Right ventricle myocardium superior (tissue), 1 donor: ENCODE measurements at places on chromosomes 4 and X.

DNA sequence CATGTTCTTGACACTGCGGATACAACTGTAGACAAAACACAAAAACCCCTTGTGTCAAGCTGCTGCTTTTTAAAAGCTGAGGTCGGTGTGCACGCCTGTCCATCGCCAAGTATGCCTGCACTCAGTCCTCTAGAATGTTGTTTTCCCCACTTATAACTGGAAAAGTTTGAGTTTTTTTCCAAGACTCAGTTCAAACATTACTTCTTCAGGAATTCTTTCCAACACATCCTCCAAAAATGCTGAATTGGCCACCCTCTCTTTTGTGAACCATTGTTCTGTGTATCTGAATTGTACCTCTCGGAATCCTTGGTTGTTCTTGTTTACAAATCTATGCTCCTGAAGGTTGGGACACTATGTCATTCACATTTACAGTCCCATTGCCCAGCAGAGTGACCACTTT lies 94.6 kb downstream of the REELD1 start:
- no peak for DNase-seq

DNA sequence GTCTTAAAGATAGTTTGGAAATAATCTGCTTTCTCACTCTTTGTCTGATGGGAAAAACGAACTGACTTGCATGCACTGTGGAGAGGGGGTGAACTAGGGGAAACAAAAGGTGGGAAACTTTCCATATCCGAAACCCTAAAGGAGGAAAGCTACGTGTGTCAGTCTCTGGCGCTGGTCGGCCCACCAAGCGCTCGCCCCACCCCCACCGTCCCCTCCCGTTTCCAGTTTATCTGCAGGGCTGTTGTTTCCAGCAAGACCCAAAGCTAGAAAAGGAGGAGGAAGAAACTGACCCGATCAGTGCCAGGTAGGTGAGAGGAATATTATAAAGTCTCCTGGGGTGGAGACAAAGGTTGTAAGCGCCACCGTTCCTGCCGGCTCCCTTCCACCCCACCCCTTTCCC lies 552 bp downstream of the TCEAL9 start:
- DNase-seq, result no peak

DNA sequence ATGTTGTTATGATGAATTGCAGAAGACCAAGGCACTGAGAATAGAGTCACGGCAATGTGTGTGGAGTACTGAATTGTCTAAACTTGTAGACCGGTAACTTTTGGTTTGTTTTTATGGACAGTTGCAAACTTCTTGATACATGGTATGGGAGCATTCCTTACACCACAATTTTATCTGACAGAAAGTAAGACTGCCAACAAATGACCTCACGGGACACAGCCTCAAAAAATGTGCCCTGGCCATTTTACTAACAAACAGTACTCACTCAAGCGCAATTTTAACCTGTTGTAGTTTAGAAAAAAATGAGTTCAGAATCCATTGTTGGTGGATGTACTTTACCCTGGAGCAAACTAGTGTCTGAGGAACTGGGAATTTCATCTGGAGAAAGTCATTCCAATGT lies 321.2 kb downstream of the CAMK2D start:
- no peak for DNase-seq

DNA sequence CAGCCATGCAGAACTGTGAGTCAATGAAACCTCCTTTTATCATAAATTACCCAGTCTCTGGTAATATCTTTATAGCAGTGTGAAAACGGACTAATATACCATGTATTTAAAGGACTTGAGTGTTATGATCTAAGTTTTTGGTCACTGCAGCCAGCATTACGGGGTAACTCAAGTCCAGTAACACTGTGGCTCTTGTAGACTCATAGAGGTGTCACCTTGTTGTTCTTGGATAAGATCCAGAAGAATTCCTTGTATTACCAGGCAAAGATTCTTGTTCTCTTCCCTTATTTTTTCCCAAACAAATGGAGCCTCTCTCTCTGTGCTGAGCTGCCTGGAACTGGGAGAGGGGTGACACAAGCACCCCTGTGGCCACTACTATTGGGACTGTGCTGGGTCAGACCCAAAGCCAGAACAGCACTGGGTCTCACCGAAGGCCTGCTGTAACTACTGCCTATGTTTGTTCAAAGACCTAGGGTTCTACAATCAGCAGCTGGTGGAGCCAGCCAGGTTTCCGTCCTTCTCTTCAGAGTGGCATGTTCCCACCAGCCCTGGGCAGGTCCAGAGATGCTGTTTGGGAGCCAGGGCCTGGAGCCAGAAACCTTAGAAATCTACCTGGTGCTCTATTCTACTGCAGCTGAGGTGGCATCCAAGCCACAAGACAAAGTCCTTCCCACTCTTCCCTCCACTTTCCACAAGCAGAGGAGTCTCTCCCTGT lies 43.7 kb upstream of the MED14 start:
- DNase-seq, result no peak

- no peak for DNase-seq
Observed at GRCh38 chr4:88831031-88831430, 133.4 kb upstream of the NAP1L5 start.

GRCh38 chrX:1212532-1212931 lies at the start of gene CRLF2:
Gene CRLF2 (minus strand): TSS chrX:1212649. CDS start chrX:1212634, 15 bp downstream.
- no peak for DNase-seq

- no peak for DNase-seq
Observed at GRCh38 chrX:106263817-106264216, 95.7 kb downstream of the PWWP3B start.

GRCh38 chrX:9352694-9353411 lies 112.0 kb upstream of the TBL1X start:
- no peak for DNase-seq

DNA sequence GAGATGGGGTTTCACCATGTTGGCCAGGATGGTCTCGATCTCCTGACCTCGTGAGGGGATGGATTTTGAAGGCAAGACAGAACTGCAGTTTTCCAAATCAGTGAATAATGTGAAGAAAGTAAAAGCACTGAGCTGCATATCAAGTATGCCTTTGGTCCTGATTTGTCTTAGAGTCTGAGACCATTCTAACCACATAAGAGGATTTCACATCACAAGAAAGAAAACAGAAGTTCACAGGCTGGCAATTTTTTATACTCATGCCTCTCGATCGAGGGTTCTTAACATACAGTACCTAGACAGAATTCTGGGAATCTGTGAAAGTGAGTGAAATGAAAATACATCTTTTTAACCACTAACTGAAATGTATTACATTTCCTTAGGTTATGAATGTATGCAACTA lies 23.3 kb downstream of the CHIC2 start:
- DNase-seq, result no peak

DNA sequence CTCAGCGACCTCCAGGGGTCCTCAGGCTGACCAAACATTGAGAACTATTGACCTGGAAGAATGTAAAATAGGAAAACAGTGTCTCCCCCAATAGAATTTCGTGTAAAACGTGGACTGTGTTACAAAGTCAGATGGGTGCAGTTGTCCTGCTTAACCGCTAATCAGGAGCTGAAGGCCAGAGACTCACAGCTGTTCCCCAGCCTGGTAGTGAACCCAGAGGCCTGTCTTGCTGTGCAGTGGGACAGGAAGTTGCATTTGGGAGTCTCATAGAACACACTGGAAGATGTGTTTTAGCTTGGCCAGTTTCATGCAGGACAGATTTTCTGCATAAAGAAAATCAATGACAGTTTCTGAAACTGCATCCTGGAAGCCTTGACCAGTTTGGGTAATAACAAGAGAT lies 151.5 kb downstream of the PTTG2 start:
- no peak for DNase-seq

GRCh38 chr4:77176640-77177039 lies 19.6 kb downstream of the CCNG2 start:
- DNase-seq, result no peak

- DNase-seq, result no peak
Observed at GRCh38 chr4:112403101-112403945, 106.2 kb downstream of the ALPK1 start.
